NCI-H2029 treated with DMSO at 0.1 percent for 48 hours (cell line): ENCODE measurements at places on chromosomes 11 and 22.

DNA sequence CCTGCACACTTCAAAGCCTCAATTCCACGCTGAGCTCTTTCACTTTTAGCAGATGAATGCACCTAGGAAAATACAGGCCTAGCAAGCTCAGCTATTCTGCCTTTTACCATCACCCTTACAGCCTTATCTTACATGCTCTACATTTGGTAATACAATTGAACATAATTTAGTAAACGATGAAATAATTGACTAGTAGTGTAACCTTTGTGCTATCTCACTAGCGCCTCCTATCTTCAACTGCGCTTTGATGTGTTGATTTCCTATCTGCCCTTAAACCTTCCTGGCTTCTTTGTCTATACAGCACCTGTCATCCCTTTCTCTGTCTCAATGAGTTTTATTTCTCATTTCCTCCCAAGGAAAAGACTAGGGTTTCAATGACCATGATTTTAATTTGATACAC lies 149.7 kb downstream of the LRRC4C start:
- DNase-seq, result no peak

GRCh38 chr11:70033711-70034070 lies 44.4 kb upstream of the ANO1 start:
- no peak for DNase-seq

GRCh38 chr11:95154514-95154913 lies 64.9 kb downstream of the ENDOD1 start:
- DNase-seq, result peak; percentile 50

- DNase-seq, result no peak
Measured at GRCh38 chr22:33007485-33007884, 50.7 kb downstream of the SYN3 start.

- DNase-seq, result peak; percentile 93
Measured at GRCh38 chr11:121476379-121477032, 23.7 kb upstream of the SORL1-AS1 start.

DNA sequence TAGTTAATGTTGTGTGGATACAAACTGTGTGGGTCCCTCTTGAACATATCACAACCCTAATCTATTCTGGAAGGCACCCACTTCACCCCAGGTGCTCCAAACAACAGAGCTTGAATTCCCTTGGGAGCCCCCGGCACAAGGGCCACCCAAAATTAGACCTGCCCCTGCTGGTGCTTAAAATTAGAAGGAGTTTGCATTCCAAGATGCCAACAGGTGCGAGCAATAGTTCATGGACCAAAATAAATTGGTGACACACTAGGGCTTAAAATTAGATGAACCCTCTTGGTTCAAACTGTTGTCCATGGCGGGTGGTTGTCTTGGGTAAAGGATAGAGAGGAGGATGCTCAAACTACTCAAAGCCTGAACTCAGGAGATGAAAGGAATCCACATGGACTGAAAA lies 291.5 kb downstream of the MN1 start:
- DNase-seq, result no peak

DNA sequence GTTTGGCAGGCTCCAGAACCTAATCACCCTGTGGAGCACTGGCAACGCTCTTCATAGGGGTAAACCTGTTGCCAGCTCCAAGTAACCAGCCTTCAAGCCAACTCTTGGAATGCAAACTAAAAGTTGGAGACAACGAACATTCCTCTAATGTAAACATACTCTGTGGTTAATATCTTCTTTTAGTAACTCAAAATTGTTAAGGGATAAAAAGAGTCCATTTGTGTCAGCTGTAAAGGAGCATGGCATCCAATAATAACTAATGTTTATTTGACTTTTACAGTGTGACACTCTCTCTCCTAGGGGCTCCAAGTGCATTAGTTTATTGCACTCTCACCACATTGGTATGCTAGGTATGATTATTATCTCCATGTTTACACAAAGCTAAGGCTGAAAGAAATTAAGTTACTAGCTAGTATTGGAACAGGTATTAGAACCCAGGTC lies 31.0 kb upstream of the AMOTL1 start:
- no peak for DNase-seq

DNA sequence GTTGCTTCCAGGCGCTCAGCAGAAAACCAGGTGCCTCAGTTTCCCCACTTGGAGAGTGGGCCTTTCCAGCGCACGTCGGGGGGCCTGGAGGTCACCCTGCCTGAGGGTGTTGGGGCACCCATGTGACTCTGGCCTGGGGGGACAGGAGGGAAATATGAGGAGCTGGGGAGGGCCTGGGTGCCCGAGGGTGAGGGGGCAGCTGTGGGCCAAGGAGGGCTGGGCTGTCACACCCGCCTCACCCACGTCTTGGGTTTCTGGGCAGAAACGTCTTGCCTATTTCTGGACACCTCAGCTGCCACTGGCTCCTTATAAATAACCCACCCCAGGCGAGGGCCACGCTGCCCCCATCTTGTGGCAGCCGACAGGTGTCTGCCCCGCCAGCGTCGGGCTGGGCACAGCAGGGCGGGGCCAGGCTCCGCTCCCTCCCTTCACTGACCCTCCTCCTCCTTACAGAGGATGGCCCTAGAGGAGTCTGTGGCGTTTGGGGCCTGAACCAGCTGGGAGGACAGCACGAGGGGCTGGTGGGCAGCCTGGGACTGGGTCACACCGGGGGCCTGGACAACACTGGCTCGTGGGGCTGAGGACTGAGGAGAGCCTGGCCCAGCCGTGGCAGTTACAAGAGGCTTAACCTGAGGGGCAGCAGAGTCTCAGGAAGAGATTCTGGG lies 1.5 kb downstream of the TNNT3 start:
- DNase-seq, result no peak

GRCh38 chr11:96196181-96196662 lies 146.8 kb downstream of the MAML2 start:
- no peak for DNase-seq

DNA sequence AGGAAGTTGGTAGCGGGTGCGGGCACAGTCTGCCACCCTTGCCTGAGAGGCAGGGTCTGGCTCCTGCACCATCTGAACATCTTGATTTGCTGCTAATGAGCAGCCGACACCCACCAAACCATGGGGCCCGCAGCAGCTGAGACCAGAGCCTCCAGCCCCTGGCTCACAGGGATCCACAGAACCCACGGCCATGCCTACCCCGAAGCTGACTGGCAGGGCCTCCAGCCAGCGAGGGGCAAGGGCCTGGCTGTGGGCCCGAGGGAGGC lies 171.5 kb upstream of the NTM start:
- DNase-seq, result no peak

GRCh38 chr22:19756288-19757128 lies 4.1 kb upstream of the TBX1 start:
- peak; percentile 9 for DNase-seq

GRCh38 chr11:33953289-33953688 lies 61.4 kb upstream of the LMO2 start:
- no peak for DNase-seq

GRCh38 chr11:13152736-13153541 lies 124.7 kb upstream of the BMAL1 start:
- DNase-seq, result peak; percentile 39

- DNase-seq, result no peak
Measured at GRCh38 chr11:74470526-74470925, 3.2 kb upstream of the KCNE3 start.

GRCh38 chr11:283405-284104 lies 5.3 kb downstream of the NLRP6 start:
- no peak for DNase-seq

DNA sequence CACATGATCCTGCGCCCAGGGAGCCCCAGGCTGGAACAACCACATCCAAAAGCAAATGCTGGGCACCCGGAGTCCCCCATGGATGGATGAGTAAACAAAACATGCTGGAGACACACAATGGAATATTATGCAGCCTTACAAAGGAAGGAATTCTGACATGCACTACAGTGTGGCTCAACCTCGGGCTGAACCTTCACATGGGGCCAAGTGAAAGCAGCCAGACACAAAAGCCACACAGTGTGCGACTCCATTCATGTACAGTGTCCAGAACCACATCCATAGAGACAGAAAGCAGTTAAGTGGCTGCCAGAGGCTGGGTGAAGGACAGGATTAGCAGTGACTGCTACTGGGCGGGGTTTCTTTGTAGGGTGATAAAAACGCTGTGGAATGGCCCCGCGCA lies 10.1 kb downstream of the POLR3H start:
- no peak for DNase-seq

DNA sequence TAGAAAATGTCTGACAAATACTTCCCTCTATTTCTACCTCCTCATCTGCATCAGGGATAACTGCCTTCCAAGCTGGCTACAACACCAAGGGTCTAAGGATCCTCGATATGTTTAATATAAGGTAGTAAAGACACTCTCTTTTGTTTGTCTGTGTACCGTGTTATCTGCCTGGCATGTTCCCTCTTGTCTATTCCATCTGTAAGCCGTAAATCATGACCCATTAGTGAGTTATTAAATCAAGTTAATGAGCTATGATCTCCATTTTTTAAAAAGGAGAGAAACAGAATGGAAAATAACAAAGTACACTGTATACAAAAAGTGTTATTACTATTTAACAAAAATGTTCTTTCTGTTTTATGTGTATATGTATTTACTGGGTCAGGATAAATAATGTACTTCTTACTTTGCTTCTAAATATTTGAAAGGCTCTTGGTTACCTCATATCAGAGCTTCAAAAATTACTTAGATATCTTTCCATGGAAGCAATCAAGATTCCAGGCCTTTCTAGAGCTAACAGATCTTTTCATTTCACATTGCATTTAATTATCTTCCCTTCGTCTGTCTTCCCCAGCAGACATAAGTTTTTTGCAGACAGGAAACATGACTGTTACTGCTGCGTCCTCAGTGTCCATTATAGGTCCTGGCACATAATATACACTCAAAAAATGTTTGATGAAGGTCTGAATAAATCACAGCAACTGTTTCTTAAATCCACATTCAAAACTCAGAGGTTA lies 342.6 kb upstream of the CCDC90B start:
- no peak for DNase-seq

DNA sequence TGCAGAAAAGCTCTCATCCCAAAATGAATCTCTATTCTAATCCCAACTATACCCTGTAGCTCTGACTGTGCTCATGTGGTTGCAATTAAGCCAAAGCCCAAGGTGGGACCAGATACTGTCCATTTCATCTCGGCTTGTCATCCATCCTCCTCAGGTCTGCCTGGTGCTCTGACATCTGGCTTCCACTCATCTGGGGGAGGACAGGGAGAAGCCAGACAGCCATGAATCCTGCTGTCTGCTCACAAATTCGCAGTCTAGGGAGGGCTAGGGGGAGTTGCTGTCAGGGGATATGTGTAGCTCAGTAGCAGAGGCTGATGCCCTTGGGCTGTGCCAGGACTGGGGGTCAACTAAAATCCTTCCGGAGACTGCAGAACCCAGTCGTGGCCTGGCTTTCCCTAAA lies 167.1 kb downstream of the ETS1 start:
- no peak for DNase-seq

DNA sequence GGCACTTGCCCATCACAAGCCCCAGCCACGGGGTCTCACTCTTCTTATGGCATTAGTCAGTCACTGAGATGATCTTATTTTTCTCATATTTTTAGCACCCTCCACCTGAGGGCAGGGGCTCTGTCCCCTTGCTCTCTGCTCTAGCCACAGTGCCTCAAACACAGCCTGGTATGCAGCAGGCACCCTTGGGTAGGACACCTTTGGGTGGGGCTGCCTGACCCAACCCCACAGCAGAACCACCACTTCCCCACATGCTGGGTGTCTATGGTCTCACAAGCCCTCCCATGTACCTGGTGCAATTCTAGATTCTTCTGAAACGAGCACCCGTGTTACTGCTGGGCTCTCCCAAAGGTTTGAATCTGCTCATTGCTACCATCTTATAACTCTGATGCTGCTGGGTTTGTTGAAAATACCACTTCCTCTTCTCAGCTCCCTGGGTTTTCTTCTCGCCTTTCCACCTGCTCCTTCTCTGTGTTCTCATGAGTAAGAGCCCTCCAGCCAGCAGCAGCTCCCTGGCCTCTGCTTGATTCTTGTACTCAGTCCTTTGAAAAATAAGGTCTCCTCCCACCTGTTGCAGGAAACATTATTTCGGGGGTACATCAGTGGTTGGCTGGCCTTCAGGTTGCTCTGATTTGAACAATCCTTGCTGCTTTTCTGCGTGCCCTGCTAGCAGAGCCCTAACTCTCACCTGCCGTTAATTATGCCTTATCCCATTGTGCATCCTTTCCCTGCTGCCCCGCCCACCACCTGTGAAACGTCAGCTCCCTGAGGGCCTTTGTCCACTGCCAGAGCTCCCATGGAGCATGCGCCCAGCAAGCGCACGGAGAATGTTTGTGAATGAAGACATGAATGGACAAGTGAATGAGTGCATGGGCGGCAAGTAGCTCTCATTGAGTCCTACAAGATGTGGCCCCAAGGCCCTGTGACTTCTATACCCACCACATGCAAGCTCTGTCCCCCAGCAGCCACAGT lies 1181.6 kb downstream of the TBC1D22A start:
- no peak for DNase-seq
